ENCODE measurements at places on chromosomes 3 and 15.

- no peak for DNase-seq
These were observed 17.2 kb upstream of the DET1 start for GRCh38 chr15:88563638-88564037.

GRCh38 chr3:42198709-42199108 lies 67.3 kb downstream of the CCK start:
- DNase-seq, result no peak

- no peak for DNase-seq
These were observed 82.7 kb downstream of the IGF1R start for GRCh38 chr15:98730860-98731711.

DNA sequence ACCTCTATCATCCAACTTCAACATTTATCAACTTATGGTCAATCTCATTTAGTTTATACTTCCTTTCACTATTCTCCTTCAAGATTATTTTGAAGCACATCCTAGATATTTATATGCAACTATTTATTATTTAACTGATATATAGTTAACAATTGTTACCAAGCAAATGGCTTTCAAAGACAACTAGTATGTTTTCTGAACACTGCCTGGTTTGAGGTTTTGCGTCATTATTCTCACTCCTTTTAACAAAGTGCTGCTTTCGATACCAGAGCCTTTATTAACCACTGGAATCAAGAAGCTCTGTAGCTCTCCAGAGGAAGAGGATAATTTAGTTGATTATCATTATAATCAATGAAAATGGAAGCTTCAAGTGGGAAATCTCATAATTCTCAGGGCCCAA lies 19.6 kb downstream of the ZIC1 start:
- DNase-seq, result no peak

DNA sequence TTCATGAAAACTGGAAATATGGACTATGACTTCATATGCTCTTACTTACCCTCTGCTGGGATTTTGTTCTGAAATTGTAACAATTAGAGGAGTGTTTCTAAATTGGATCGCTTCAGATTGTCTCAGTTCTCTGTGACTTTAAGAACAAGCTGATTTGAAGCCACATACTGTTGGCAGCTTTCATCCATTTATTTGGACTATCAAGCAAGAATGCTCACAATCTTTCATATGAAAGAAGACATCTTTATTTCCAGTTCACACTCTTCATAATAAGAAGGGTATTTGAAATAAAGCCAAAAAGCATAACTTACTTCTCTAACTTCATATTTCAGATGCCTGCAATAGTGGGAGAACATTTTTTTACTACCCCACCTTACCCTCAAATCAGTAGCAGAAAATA lies 491.6 kb upstream of the TPRG1 start:
- no peak for DNase-seq

- DNase-seq, result no peak
These were observed 50.7 kb upstream of the INSYN1 start for GRCh38 chr15:73803806-73804205.
